ENCODE measurements at places on chromosomes 12 and 14.

DNA sequence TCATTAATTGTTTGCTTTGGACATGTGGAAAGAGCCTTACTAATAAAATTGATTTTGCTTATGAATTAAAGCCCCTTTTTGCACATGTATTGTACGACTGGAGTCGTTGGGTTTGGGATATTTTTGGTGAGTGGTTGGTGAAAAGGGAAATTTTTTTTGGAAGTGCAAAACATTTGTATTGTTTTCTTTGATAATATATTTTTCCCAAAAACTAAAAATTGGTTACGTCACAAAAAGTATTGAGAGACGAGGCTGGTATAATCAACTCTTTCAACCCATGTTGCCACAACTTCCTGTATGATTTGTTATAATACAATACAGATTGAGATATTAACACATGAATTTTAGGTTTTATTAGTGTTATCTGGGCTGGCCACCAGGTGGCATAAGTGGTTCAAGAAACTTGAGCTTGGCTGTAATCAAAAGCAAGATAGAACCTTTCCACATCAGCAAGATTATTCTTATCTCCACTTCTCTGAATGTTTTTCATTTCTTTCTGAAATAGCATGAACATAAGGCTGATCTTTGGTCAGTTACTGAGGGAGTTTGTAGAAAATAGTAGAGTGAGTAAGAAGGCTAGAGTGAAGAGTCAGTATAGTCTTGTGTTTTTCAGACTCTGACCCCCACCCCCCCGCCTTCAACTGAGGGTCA lies 8.7 kb downstream of the NGDN start:
- DNase-seq, result peak; percentile 27

DNA sequence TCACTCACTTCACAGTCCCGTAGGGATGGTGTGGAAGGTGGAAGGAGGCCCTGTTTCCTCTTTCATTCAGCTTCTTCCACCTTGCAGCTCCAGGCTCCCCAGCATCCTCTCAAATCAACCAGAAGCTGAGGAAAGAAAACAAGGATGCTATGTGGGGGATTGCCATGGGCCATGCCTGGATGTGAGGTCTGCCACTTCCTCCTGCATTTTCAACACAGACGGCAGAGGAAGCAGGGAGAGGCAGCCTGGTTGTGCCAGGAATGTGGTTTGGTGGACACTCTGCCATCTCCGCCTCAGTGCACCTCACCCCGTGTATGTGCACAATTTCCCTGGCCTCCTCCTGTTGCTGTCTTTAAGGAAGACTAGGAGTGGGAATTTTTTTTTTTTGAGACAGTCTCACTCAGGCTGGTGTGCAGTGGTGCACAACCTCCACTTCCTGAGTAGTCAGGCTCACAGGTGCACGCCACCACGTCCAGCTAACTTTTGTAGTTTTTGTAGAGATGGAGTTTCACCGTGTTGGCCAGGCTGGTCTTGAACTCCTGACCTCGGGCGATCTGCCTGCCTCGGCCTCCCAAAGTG lies 99.2 kb downstream of the SLC15A4 start:
- DNase-seq, result no peak

DNA sequence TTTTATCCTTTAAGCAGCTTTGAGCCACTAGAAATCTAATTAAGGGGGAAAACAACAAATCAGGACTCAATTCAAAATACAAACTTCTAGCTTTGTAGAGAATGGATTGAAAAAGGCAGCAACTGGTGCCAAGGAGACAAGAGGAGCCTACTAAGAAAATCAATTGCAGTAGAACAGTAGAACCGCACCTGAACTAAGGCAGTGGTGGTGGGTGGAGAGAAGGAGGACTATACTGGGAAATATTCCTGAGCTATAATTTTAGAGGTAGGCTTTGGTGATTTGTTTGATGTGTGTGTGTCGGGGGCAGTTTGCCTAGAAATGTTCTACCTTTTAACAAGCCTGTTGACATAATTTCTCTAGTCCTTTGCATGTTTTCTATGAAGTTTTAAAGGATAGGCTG lies 270.9 kb upstream of the SYT10 start:
- DNase-seq, result no peak

DNA sequence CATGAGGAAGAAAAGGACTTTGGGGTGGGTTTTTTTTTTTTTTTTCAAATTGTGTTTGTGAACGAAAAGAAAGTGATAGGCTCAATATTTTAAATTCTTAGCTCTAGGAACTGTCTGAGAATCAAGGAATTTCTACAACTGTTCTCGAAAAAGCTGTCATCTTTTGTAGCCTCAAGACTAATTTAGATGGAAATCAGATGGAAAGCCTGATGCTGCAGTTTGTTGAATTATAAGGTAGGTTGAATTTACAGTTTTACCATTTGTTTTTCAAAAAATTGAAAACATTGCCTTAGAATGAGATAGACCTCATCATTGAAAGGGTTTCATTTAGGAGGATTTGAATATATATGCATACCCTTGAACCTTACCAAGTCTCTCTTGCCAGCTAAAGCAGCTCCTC lies 109.3 kb upstream of the TRHDE start:
- DNase-seq, result no peak

DNA sequence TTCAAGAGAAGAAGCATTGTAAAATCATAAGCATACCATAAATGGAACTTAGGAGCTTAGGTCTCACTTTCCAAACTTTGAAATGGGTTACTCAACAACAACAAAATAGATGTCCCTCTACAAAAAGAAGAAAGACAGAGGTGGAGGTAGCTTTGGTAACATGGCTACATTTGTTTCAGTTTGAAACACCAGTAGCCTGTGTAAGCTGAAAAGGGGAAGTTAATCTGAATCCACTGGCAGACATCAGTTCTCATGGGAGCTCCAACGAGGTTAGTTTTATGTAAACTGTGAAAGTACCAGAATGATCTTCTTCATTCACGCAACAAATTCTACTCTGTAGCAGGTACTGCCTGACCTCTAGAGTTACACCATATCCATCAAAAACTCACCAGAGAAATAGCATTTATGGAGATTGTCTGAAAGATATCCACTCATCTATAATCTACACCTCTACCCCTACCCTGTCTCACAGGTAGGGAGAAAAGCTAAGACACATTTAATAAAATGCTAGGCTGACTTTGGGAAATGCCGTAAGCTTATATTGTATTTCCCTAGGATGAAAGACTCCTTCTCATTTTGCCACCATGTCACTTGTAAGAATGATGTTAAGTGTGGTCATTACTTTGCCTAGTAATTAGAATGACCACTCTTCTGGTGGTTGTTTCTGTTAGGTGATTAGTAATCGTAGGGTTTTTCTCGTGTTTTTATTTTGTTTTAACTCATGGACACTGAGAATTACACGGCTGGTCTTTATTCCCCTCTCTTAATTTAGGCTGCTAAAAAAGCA lies 224.1 kb downstream of the ASCL1 start:
- no peak for DNase-seq

DNA sequence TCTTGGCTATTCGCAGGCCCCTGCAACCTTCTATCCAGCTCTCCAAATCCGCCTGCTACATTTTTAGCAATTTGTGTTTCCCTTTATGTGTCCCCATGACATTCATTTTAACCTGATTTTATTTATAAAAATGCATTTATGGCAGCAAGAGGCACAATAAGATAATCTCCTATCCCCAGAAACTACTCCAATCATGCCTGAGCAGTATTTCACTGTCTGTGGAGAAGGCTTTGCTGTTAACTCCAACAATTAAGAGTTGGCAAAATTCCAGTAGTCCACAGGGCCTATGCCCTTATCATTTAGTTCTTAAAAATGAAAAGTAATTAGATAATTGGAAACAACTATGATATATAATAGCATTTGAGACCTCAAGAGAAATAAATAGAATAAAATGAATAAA lies 462.4 kb downstream of the TRHDE start:
- DNase-seq, result no peak

GRCh38 chr14:102140027-102140749 lies 491 bp downstream of the WDR20 start:
- DNase-seq, result peak; percentile 2

DNA sequence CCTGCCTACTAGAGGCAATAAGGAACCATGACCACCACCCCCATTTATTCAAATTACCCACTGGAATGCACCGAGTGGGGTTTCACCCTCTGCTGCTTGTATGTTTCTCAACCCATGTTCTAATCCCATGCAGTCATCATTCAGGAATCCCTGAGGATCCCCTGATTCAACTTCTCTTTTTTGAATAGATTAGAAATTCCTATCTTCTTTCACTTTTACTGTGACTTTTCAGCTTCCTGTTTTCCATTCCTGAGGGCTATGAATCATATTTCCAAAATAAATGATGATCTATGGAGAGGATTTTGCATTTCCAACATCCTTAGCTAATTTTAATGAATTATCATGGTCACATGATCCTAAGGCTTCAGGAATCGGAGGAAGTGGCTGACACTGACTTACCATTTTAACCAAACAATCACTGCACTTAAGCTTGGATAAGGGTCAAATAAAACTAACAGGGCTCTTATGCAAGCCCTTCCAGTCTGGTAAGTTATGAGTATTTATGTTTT lies 19.4 kb upstream of the P2RX4 start:
- DNase-seq, result no peak

GRCh38 chr12:113082486-113083148 lies 26.1 kb downstream of the DTX1 start:
- no peak for DNase-seq

- DNase-seq, result no peak
Measured at GRCh38 chr14:51527073-51527472, 124.6 kb upstream of the FRMD6 start.

- DNase-seq, result no peak
Measured at GRCh38 chr12:63805704-63806672, 26.3 kb downstream of the RXYLT1 start.

- no peak for DNase-seq
Measured at GRCh38 chr12:127119600-127120140, 1147.3 kb upstream of the TMEM132C start.

DNA sequence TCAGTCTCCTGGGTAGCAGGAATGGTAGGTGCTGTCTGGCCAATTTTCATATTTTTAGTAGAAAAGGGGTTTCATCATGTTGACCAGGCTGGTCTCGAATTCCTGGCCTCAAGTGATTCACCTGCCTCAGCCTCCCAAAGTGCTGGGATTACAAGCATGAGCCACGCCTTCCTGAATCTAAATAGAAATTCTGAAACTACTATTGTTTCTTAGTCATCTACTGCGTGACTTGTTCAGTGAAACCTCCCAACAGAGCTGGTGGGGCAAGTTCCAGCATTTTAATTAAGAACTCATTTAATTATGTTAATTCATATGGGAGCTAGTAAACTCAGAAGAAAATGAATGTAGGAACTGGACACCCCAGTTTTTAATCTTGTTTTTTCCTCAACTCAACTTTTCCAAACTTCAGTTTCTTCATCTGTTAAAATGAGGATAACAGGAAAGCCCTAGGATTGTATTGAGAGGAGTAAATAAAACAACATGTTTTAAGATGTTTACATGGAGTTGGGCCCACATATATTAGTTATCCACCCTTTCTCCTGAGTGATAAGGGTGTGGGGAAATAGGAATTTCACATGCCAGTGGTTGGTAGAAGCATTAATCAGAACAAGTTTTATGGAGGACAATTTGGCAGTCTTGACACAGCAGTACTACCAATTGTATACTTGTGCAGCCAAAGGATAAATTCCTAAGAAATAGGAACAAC lies 335.8 kb upstream of the E2F7 start:
- DNase-seq, result no peak

DNA sequence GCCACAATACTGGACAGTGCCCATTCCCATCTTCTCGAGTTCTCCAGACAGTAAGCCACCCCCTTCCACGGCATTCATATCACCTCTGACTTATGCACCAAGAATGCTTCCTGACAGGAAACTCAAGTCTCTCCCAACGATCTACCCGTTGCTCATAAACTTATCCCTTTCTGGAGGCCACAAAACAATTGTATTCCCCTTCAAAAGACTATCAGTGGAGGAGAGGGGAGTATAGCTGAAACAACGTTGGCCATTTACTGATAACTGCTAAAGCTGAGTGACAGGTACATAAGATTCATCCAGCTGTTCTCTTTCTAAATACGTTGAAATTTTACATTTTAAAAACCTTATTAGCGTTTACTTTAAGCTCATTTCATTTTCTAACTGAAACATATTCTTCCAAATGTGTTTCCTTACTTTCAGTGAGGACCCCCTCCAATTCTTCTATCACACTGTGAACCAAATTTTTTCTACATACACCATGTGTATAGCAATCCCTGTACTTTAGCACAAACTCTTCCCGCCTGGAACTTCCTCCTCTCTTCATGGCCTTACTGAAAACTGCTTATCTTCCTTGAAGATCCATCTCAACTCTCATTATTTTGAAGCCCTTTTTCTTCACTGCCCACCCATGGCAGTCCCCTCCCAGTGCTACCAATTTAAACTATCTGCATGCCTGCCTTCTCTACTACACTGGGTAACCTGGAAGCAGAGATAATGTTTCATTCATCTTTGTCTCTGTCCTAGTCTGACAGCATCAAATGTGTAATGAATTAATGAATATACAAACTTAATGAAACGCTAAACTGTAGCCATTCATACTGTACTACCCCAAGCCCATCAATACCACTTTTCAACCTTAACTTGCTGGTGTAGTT lies 28.8 kb downstream of the ATXN2 start:
- no peak for DNase-seq

GRCh38 chr12:57864442-57865083 lies 18.0 kb upstream of the CTDSP2 start:
- no peak for DNase-seq

DNA sequence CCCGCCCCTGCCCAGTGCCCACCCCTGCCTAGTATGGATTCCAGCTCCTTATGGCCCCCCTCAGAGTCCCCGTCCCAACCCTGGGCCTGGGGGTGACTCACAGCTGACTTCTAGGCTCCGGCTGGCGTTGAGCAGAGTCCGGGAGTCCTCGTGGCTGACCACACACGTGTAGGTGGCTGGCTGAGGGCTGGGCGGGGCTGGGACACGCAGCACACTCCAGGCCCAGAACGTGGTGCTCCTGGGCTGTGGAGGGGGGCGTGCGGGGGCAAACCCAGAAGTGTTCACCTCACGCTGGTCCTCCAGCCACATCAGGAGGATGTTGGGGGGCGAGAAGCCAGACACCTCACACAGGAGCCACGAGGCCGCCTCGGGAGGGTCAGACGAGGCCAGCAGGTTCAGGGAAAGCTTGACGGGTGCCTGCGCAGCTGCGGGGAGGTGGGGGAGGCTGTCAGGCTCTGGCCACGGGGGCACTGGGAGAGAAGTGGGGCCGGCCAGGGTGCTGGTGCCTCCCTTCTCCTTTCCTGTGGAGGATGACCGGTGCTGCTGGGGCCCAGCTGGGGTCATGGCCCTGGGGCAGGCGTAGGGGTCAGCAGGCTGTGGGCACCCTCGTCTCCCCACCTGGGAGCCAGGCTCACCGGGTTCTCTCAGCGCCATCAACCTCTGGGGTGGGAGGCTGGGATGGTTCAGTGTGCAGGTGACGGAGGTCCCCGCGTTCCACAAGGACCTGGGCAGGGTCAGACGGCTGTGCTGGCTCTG lies 314.1 kb downstream of the TMEM121 start:
- no peak for DNase-seq

GRCh38 chr12:54139019-54139418 lies 49.8 kb downstream of the SMUG1 start:
- no peak for DNase-seq

GRCh38 chr12:2537868-2538541 lies 256.8 kb upstream of the FKBP4 start:
- no peak for DNase-seq

GRCh38 chr12:116620492-116621191 lies 61.5 kb downstream of the MAP1LC3B2 start:
- no peak for DNase-seq

Data from stimulated activated CD4-positive, alpha-beta T cell treated with anti-CD3 and anti-CD28 coated beads, Interleukin-1b, Interleukin-23, amount 100 ng/mL, for 1 hour (primary cell).